ENCODE measurements at places on chromosomes 5 and 9.

- no peak for DNase-seq
Measured at GRCh38 chr9:97365634-97366033, 46.3 kb upstream of the TDRD7 start.

DNA sequence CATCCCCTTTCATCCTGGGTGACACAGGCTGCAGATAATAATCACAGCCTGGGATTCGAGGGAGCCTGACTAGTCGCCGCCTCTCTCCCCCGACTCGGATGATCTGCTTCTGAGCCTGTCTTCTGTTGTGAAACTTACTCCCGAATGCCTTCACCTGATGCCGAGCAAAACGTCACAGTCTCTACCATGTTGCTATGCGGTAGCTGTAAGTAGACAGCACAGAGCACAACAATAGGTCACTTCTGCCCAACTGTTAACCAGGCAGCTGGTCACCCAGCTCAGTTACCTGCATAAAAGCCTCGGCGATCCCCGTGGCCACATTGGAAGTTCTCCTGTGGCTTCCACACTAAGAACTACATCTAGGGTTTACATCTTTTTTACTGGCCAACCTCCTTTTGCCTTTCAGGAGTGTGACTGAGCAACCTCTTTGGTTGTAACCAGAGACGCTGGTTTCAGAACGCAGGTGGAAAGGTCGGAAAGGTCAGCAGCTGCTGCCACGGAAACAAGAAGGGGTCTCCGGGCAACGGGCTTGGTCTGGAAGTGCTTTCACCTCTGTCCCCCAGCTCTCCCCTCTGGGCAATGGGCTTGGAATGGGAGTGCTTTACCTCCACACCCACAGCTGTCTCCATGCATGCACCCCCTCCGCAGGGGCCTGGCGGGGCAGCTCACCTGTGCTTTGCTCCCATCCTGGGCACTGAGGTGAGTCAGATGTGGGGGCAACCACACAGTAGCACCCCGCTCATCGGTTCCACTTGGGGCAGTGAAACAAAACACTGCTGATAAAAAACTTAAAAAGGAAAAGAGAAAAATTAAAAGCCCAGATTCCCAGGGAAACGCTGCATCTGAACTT, 7.6 kb upstream of the PPP1R26 start:
- DNase-seq = no peak

DNA sequence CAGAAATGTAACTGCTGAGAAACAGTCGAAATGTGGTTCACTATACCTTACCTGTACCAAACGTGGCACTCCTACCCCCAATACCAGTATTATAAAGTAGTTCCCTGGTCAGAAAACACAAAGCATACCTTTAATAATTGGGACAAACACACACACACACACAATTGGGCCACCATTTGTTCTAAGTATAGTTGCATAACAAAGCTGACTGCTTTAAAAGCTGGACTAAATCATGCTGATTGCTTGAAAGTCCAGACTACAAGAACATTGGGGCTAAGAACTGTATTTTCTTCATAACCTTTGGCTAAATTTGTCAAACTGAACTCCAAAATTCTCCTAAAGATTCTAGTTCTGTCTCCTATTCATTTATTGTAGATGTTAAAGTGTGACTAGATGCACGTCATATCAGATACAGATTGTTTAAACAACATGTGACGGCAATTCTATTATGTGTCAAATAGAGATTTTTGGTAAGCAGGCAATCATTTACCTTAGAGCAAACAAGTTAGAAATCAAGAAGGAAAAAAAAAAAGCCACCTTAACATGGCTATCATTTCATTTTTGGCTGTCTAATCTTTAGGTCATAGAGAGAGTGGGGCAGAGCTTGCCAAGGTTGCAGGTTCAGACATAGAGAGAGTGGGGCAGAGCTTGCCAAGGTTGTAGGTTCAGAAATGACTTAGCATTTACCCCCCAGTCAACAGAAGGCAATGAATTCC, 265.1 kb downstream of the ARL15 start:
- no peak for DNase-seq

DNA sequence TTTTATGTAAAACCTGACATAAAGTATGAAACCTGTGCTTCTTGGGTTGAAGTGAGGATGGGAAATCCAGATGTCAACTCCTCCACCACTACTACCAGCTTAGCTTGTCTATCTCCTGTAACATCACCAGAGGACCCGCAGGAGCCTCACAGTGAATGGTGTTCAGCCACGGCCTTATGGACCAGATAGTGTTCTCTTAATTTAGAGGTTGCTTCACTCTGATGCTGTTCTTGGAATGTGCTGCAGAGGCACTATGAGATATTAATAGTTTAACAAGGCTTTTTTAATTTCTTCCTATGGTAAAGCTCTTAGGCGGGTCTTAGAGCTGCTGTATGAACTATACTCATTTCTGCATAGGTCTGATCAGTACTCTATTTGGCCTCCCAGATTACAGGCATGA, 27.9 kb downstream of the NFX1 start:
- no peak for DNase-seq

- DNase-seq = no peak
Measured at GRCh38 chr5:62732677-62733121, 154.1 kb downstream of the LRRC70 start.

GRCh38 chr9:4784403-4784802, 8.3 kb upstream of the RCL1 start:
- DNase-seq = no peak

DNA sequence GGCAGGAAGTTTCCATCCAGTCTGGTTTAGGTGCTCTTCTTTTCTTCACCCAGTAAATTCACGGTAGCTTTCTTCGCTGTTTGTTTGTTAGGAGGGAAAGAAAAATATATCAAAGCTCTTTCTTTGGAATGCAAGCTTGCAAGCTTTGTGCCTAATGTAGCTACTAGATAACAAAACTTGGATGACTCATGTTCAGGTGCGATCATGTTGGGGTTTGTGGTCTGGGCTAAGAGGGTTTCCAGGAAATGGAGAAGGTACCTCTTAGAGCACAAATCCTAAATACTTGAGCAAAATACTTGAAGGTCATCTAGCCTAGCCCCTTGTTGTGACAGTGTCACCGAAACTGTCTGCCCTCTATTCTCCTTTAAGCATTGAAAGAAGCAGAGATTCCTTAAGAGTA, 17.7 kb downstream of the SRP19 start:
- no peak for DNase-seq

GRCh38 chr9:136666372-136667213, 3.9 kb downstream of the EGFL7 start:
- no peak for DNase-seq

GRCh38 chr5:60522292-60522905, 177.6 kb downstream of the DEPDC1B start:
- no peak for DNase-seq

- no peak for DNase-seq
Measured at GRCh38 chr5:420632-421286, 22.2 kb upstream of the EXOC3 start.

DNA sequence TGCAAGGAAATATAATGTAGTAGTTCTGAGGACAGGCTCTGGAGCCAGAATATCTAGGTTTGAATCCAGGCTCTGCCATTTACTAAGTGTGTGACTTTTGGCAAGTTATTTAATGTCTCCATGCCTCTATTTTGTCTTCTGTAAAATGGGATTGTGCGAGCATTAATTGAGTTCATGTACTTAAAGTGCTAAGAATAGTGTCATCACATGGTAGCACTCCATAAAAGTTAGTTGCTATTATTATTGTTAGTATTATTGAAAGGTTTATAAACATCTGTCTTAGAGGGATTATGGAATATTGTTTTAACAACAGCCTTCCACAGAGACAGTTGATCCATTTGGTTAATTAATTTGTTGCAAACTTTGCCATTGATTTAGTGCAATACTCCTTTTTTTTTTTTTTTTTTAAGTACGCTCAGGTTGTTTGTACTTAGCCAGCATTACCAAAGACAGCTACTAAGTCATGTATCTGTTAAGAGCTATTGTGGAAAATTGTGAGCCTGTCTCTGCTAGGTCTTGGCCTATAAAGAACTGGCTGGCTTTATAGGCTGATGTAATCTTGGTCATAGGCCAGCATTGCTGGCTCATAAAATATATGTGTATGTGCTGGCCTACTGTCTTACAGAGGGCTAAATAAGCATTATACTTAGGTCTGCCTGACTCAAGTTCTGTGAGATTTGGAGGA, 174.7 kb downstream of the WDR70 start:
- no peak for DNase-seq

GRCh38 chr9:127833555-127833954, 20.9 kb downstream of the ENG start:
- DNase-seq = no peak

DNA sequence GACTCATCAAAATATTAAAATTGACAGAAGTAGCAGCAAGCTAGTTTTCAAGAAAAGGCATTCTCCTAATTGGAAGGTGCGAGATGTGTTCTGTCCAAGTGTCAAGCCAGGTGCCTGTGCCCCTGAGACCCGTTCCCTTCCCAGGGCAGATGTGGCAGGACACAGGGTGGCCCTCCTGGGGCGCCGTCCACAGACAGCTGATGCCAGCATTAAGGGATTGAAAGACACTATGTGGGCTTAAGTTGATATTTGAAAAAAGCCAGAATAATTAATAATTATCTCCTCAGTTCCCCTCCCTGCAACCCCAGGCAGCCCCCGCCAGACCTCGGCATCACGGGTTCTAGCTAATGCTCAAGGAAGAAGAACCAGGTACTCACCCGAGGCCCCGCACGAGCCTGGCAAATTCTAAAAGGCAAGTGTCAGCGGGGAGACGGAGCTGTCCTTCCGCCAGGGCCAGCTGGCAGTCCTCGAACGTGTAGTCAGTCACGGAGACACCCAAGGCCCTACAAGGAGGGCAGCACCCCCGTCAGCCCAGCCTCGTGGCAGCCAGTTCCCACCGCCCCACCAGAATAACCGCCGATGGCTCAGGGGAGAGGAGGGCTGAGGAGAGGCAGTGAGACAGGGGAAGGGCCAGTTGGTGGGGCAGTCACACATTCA, 29.1 kb upstream of the SLC6A3 start:
- DNase-seq = no peak
